ENCODE measurements at places on chromosomes 4 and X.

GRCh38 chrX:115912372-115912897 is 258.1 kb upstream of the AGTR2 start:
- DNase-seq, result no peak

DNA sequence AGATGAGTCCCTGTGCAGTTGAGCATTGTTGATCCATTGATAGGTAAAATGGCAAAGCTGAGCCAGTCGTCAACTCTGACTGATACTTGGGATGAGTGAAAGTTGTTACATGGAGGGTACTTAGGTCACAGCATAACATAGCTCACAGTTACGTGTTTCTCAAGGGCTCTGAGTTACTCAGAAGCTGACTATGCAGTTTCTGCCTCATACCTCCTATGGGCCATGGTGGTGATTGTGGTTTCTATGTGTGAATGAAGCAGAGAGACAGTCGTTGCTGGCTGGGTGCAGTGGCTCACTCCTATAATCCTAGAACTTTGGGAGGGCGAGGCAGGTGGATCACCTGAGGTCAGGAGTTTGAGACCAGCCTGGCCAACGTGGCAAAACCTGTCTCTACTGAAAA is 30.8 kb downstream of the FRMPD3 start:
- peak; percentile 2 for DNase-seq

GRCh38 chr4:139735381-139736273 is 70.0 kb downstream of the MGST2 start:
- no peak for DNase-seq

- no peak for DNase-seq
Observed at GRCh38 chrX:102580891-102581290, 18.4 kb upstream of the ARMCX5 start.

- no peak for DNase-seq
Observed at GRCh38 chr4:74316397-74316796, 8.1 kb downstream of the EPGN start.

GRCh38 chr4:189200353-189200752 is 740.3 kb upstream of the FRG1 start:
- no peak for DNase-seq

GRCh38 chrX:124216396-124217115 is 115.9 kb upstream of the TEX13D start:
- no peak for DNase-seq

GRCh38 chr4:175703956-175704600 is 108.0 kb downstream of the GPM6A start:
- no peak for DNase-seq
